ENCODE measurements at places on chromosomes 1 and 21.

DNA sequence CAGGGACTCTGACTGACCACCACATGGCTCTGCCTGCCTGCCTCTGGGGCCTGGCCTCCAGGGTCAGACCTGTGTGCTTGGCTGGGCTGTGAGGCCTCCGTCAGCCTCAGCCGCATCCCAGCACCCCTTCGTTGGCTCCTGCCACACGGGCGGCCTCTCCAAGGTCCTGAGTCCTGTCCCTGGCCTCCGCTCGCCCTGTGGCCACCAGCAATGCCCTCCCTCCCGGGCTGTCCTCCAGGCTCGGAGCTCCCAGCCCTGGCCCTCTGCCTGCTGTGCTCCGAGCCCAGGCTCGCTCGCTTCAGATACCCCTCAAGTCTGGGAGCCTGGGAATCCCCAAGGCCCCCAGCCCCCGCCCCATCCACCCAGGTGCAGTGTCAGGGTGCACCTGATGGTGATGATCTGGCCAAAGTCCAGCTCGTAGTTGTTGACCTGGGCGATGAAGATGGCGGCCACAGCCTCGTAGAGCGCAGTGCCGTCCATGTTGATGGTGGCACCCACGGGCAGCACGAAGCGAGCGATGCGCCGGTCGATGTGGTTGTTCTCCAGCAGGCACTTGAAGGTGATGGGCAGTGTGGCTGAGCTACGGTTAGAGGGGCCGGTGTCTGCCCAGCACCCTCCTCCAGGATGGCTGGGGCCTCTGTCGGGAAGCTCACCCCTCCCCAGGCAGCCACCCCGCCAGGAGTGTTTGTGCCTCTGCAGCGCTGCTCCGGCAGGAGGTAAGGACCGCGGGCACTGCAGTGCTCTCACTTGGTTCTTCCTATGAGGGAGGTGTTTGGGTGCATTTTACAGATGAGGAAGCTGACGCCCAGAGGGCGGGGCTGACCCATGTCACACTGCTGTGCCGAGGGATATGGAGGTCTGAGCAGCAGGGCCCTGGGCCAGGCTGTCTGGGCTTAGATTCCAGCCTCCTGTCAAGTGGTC, 28.5 kb downstream of the PODN start:
- no peak for DNase-seq

DNA sequence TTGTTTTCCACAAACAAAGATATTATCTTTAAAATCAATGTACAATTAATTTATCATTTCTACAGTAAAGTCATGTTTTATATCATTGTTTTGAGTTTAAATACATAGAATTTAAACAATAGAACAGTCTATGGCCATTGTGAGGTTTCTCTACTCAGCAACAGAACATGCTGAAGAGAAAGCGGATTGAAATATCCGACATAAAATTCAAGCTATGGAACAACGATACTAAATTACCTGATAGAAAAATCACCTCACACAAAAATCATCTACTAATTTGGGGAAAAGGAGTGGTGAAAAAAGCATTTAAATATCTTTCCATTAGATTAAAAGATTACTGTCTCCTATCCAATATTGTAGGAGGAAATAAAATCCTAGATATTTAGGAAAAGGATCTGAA, 12.6 kb downstream of the CDKN2C start:
- DNase-seq = no peak

GRCh38 chr1:205598841-205599668, 32.8 kb downstream of the ELK4 start:
- no peak for DNase-seq

- no peak for DNase-seq
These were observed 497.4 kb downstream of the SIPA1L2 start for GRCh38 chr1:232132572-232132971.

DNA sequence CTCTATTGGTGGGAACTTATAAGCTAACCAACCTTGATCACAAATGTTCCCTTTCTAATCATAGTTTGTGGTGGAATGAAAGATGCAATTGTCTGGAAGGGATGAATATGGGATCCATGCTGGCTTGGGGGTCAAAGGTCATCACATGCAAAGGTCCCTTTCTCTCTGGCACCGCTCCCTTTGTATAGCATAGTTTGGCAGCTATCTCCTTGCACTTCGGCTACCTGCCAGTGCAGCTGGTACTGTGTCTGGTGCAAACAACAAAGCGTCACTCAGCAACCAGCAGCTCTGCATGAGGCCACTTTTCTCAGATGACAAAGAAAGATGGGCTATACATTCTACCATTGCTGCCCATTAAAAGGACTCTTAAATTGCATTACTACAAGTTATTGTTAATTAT, 188.2 kb upstream of the NFIA start:
- DNase-seq = no peak

DNA sequence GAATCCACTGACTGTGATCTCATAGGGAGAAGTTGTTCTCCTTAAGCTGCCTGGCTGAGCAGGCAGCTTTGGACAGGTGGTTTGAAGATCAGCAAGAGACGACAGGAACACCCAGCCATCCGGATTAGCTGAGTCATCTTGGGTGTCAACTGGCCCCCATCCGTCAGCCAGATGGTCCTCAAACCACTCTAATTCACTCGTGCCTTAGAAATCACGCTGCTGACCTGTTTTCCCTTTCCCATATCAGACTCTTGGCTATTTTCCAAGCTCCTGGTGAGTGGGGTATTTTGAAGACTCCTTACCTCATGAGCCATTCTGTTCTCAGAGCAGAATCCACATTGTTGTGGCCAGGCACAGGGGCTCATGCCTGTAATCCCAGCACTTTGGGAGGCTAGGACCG, 149.1 kb upstream of the L1TD1 start:
- peak; percentile 100 for DNase-seq

GRCh38 chr1:27538793-27539192, 48.8 kb upstream of the WASF2 start:
- no peak for DNase-seq

- peak; percentile 50 for DNase-seq
These were observed 3.9 kb downstream of the CLDN19 start for GRCh38 chr1:42736152-42736551.

DNA sequence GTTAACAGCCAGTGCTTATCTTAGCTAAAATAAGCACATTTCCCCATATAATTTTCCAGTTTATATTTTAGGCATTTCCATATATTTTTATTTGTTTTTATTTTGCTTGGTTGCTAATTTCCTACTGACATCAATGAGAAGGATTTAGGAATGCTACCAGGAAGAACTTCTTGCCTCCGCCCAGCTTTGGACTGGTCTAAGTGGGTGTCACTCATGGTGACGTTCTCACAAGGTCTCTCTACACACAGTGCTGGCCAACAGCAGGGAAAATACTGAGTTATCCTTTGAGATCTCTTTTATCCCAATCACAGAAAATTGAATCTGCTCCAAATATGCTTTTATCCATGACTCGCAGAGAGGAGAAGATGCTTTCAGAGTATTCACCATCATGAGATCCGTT, 13.2 kb downstream of the MX1 start:
- no peak for DNase-seq

DNA sequence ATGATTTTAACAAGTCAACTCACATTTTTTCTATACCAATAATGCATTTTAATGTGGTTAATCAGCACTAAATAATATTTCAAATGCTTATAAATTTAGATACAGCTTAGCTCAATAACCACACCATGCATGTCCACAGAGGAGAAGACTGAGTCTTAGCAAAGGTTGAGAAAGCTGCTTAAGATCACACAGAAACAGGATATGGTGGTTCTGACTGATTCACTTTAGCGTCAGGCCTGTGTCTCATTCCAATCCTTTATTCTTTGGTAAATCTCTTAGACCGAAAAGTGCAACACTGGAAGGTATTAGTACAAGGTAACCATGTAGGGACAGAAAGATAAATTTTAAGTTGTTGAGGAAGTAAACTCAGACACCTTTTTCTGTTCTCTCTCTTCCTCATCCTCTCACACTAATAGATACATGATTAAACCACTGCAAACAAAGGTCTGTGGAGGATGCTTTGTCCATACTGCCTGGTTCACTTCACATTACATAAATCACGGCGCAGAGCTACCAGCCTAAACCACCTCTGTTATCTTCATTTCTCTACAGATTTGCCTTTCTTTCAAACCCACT, 139.0 kb downstream of the DPYD start:
- no peak for DNase-seq

DNA sequence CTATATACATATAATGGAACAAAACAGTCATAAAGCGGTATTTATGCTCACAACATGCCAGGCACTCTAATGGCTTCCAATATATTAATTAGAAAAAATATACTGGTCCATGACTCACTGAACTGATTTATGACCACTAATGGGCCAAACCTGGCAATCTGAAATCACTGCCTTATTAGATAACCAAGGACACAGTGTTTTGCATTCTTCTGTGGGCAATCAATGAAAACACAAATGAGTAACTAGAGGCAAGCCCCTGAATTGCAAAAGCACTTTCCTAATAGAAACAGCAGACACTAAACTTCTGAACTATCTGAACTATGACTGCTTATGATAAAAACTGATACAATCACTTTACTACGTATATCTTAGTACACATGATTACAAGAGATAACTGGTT, 3.5 kb downstream of the GCLM start:
- DNase-seq = no peak

- no peak for DNase-seq
These were observed 60.0 kb upstream of the TLR5 start for GRCh38 chr1:223203034-223203408.

- no peak for DNase-seq
These were observed 56.0 kb downstream of the TTLL7 start for GRCh38 chr1:83942914-83943313.

- DNase-seq = peak; percentile 45
These were observed 8.0 kb upstream of the PLCH2 start for GRCh38 chr1:2468041-2468472.

GRCh38 chr1:160837558-160838205, 25.0 kb downstream of the CD244 start:
- no peak for DNase-seq

DNA sequence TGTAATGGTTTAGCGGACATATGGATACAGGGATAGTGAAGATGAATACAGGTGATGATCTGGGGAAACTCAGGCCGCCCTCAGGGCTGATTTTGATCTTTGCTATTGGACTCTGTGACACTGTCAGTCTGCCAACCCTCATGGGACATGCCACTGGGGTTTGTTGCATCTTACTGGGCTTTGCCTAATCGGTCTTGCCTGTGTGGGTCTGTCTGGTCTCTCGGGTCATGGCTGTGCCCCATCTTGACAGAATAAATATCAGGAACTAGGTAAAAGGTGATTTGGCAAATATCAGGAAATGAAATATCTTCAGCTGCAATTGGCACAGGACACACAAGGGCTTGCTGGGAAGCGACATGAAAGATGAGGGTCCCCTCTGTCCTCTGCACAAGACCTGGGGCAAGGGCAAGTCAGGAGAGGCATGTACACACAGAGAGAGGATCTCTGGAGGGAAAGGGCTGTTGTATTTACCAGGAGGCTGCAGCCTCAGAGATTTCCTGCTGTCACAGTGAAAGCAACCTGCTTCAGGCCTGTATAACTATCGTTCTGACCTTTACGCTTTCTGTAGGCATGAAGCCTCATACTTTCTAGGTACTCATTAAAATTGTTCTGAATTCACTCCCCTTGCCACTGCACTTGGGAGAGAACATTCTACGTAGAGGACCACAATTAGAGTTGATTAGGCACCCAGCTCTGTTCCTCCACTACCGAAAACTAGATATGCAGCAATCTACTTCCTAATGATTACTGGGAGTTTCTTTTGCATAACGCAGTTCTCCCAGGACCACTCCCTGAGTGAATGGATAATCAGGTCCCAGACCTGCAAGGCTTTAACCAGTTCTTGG, 52.0 kb upstream of the GADD45A start:
- DNase-seq = no peak

GRCh38 chr1:199302554-199302953, 663.7 kb downstream of the PTPRC start:
- no peak for DNase-seq

- no peak for DNase-seq
These were observed 125.5 kb downstream of the PTPN14 start for GRCh38 chr1:214425716-214426425.

DNA sequence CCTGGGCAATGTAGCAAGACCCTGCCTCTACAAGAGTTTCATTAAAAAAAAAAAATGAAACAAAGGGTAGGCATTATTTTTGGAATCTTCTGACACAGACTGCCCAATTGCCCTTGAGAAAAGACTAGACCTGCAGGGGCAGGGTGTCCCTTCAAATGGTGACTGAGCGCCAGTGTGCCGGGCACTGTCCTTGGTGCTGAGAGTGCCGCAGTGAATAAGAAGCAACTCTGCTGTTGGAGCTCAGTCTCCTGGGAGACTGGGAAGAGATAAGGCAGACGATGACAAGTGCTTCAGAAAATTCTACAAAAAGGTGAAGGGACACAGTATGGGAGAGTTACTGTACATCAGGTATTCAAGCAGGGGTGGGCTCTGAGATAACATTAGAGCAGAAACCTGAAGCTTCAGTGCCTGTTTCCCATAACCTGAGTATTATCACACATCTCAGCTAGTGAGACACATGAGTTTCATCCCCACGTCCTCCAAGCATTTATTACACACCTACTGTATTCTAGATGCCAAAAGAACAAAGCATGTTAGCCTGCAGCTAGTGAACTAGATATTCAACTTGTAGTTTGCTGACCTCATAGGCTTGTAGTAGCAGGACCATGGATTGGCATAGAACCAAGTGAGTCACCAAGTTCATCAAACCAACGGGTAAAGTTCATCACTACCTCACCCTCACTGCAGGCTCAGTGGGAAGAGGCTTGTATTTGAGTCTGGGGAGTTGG, 18.4 kb upstream of the RPL11 start:
- no peak for DNase-seq

DNA sequence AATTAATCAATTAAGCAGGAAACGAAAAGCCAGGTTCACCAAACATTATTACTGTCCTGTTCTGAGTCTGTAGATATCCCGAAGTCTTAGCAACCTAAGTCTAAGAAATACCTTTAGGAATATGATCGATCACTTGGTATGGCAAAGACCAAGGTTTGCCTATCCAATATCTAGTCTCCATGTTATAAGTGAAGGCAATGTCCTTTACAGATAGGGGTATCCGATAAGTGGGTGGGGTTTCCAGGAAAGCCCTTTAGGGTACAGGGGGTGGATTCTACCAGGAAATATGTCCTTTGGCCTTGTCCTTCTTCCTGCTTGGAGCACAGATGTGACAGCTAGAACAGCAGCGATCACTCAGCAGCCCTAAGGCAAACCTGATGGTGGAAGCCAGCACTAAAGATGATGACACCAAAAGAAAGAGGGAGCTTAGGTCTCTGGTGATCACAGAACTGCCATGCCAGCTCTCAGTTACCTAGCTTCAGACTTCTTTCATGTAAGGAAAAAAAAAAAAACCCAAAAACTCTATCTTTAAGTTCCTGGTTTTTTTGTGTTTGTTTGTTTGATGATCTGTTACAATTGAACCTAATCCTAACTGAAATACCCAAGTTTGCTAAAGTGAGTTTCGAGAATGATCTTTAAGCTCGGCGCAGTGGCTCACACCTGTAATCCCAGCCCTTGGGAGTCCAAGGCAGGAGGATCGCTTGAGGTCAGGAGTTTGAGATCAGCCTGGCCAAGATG, 40.8 kb downstream of the DSTYK start:
- DNase-seq = no peak

DNA sequence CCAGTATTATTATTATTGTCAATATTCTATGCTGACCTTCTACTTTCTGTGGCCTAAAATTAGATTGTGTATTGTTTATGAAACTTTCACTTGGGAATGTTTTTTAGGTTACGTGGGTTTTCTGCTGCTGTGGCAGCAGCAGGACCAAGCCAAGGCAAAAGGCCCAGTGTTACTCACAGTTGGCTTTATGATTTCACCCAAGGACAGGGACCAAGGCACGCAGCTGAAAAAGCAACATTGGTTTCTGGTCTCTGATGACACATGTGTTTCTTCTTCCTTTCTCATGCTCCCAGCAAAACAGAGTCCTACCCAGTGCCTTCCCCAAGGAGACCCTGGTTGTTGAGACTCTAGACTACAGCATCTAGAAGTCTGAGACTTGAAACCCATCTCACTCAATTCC, 413.7 kb downstream of the SETD4 start:
- no peak for DNase-seq

All from NCI-H82 (cell line).